ENCODE measurements at places on chromosomes 5 and 9. TPM values are rescaled to one million over a fixed set of nuclear protein-coding genes. Genes with fewer than 3 reads are reported as not detected.
A peak's percentile ranks its signal among the peaks of the same experiment; 100 is the strongest.

Gene DMRT3
- not detected for total RNA-seq

DNA sequence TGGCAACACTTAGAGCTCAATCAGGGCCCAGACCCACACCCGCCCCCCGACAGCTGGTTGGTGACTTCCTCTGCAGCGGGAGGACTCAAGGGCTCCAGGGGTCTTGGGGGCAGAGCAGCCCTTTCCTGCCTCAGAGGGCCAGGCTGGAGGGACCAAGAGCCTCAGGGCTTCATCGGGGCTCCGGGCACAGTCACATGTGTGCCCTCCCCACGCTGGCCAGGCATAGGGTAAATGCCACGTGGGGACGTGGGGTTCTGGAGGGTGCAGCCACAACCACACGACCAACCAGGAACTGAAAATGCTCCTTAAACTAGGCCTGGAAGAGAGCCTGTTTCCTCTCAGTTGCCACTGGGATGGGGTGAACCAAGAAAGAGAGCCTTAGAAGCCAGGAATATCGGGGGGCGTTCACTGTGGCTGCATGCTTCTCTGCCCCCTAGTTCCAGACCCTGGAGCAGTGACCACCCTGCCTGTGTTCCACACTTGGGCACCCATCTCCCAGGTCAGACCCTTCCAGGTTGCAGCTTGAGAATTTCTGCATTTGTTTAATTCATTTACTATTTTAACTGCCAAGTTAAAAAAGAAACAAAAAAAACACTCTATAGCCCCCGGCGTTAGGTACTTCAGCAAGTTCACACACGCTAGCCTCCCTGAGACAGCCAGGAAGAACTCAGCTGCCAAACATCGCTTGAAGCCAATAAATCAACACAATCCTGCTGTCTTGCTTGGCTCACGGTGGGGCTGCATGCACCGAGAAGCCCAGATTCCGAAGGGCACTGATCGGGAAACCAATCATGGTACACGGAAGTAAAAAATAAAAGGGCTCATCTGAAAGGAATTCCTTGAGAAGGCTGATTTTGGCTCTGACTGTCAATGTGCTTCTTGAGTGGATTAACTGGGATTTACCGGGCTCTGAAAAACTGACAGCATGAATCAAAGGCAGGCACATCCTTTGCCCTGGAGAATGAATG, 56.1 kb upstream of the PHYKPL start:
- H3K27me3 ChIP-seq: peaks cover 51% of the 10 kb centered on the region
- DNase-seq: peak; percentile 56
- no peaks in the 10 kb centered on the region for H3K36me3 ChIP-seq
- H3K4me3 ChIP-seq: peak overlapping the region; percentile 11
- peaks cover 12% of the 10 kb centered on the region for H3K4me1 ChIP-seq
- no peak overlapping the region for H3K27ac ChIP-seq

DNA sequence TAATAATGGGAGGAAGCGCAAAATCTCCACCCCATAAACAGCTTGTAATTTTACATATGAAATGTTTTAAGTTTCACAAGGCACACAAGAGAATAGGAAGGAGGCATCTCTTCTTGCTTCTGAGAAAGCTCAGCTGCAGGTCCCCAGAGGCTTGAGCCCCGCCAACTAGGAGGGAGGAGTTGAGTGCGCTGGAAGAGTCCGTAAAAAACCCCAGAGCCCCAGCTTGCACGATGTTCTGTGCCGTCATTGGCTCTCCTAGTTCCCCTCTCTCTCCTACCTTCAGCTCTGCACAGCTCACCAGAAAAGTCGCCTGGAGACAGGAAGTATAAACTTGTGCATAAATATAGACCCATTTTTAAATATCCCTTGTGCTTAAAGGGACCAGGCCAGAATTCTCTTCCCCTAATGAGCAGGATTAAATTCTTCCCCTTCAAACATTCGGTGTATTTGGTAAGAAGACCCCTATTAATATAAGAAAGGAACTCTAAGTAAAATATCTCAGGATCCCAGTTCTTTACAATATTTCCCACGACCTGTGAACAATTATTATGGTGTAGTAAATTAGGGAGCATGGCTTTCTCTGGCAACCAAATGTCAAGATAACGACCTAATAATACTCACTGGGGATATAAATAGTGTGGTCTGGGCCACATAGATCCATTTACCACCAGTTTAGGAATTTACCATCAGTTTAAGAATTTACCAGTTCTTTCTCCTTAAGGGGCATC, 13.7 kb downstream of the GLRX start:
- no peaks in the 10 kb centered on the region for H3K36me3 ChIP-seq
- no peaks in the 10 kb centered on the region for H3K27me3 ChIP-seq
- peak overlapping the region; percentile 5 for H3K27ac ChIP-seq

- no peaks in the 10 kb centered on the region for H3K36me3 ChIP-seq
- DNase-seq: no peak
- H3K4me1 ChIP-seq: no peaks in the 10 kb centered on the region
Observed at GRCh38 chr5:68245319-68245718, 29.8 kb downstream of the PIK3R1 start.

DNA sequence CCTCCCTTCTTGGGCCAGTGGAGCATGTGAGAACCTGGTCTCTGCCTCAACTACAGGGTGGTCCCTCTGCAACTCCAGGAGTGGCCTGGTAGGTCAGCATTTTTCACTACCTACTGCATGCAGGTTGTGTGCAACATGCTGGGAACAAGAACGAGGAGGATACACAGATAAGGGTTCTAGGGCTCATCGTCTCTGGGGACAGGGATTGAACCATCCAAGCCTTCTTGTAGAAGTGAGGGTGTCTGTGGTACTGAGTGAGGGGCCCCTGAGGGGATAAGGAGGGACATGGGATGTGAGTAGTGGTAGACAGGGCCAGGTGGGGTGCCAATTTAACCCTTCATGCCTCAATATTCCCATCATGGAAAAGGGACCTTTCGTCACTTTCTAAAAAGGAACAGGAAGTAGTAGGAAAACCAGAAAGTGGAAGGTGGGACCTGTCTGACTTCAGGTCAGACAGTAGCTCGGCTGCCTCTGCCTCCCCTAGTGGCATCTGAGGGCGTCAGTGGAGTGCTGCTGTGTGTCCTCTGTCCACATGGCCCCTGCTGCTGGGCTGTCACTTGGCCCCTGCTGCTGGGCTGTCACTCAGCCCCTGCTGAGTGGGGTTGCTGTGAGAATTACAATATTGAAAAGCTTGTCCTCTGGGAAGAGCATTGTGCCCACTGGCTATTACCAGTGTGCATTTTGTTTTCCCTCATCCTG, 48.6 kb upstream of the RNU6ATAC start:
- H3K4me1 ChIP-seq: no peaks in the 10 kb centered on the region
- no peaks in the 10 kb centered on the region for H3K36me3 ChIP-seq
- H3K27me3 ChIP-seq: no peaks in the 10 kb centered on the region
- H3K27ac ChIP-seq: no peak overlapping the region
- H3K4me3 ChIP-seq: no peak overlapping the region

Gene TXNDC8
- total RNA-seq: not detected

Gene MARVELD2
- 12.5 TPM for total RNA-seq

- peaks cover 6% of the 10 kb centered on the region for H3K4me1 ChIP-seq
- H3K27ac ChIP-seq: peak within 1 kb of the TSS; percentile 50
- peak within 1 kb of the TSS; percentile 83 for H3K4me3 ChIP-seq
- peak; percentile 60 for DNase-seq
- no peaks in the 10 kb centered on the region for H3K36me3 ChIP-seq
Observed at GRCh38 chr9:90801241-90801972, at the start of gene SYK. TSS of gene SYK (plus strand) at chr9:90801819. CDS start at chr9:90843899, 42,080 bp downstream.

- peaks cover 37% of the 10 kb centered on the region for H3K27me3 ChIP-seq
- no peak for DNase-seq
- no peak overlapping the region for H3K27ac ChIP-seq
- H3K36me3 ChIP-seq: no peaks in the 10 kb centered on the region
- no peaks in the 10 kb centered on the region for H3K4me1 ChIP-seq
Observed at GRCh38 chr5:170562166-170562874, 58.5 kb downstream of the KCNIP1 start.

Gene BAAT
- 0.07 TPM for total RNA-seq
